ENCODE measurements at places on chromosomes 6 and 20.

- DNase-seq, result no peak
Observed at GRCh38 chr6:41578217-41579087, 32.3 kb downstream of the FOXP4 start.

- DNase-seq, result no peak
Observed at GRCh38 chr20:50991076-50991475, 31.8 kb downstream of the KCNG1 start.

DNA sequence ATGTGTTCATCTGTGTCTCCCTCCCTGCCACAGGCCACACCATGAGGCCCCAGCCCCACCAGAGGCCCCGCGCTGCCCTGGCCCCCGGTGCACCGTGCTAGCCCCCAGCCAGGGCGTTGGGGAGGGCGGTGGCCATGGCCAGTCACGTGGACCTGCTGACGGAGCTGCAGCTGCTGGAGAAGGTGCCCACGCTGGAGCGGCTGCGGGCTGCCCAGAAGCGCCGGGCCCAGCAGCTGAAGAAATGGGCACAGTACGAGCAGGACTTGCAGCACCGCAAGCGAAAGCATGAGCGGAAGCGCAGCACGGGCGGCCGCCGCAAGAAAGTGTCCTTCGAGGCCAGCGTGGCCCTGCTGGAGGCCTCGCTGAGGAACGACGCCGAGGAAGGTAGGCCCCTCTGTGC is 30.3 kb downstream of the PPP1R16B start:
- DNase-seq, result no peak

GRCh38 chr6:158847786-158848185 is 28.6 kb upstream of the EZR start:
- no peak for DNase-seq

DNA sequence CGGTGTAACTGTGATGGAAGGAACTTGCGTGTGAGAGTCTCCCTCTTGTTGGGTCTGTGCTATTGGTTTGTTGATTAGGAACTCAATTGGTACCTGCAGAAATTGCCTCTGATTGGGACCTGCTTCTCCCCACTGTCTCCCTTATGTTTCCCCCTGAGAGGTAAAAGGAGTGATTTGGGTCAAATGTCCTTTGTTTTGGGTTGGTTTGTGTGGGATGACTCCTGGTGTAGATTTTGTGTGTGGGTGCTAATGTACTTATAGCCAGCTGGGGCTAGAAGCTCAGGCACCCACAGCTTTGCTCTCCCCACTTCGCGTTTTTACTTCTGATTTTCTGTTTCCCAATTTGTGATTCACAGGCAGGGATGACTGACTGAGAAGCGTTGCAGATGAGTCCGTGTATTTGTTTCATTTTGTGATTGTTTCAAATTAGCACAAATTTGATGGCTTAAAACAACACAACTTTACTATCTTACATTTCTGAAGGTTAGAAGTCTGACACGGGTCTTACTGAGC is 79.1 kb downstream of the UTRN start:
- DNase-seq, result no peak

DNA sequence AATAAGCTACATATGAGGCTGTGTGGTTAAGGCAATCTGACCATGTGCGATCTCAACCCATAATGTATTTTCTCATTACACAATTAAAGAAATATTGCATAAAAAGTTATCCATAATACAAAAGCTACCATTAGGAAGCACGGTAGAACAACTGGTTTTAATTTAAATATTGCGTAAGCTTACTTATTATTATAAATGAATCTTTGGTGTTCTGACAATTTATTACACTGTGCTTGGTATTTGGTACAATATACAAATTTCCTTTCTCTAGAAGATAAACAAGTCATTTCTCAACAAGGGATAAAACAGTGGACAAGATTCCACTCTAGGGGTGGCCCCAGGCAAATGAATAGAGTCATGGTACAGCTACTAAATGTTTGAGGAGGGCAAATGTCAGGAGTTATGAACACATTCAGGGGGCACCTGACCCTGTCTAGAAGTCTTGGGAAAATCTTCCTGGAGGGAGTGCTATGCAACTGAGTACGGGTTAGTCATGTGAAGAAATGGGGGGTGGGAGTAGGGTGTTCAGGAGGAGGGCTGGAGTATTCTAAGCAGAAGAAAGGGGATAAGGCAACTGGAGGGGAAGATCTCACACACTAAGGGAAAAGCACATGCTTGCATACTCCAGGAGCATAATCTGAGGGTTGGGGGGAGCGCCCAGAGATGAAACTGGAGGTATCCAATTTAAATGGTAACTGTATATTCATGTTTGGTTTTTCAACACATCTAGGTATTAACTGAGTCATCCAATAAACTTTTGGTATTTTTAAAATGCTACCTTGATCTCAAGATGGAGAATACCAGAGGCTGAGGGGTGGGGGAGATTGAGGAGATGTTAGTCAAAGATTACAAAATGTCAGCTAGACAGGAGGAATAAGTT is 296.9 kb upstream of the SGK1 start:
- no peak for DNase-seq

DNA sequence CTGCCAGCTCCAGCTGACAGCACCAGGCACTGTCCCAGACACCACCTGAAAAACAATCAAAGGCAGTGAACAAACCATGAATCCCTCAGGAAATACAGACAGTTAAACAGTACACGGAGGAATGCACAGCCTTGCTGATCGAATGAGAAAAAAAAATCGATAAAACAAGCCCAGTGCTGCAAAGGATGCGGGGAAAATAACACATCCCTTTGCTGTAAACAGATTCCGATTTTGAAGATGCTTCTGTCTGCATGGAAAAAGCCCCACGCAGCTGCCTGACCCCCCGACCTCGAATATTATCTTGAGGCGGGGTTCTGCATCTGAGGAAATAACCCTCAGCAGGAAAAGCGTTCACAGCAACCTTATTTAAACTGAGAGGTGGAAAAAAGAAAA is 43.9 kb downstream of the RBM38 start:
- DNase-seq, result no peak

- no peak for DNase-seq
Observed at GRCh38 chr6:145267076-145267867, 468.0 kb downstream of the EPM2A start.

- no peak for DNase-seq
Observed at GRCh38 chr20:37408302-37409193, 62.6 kb downstream of the SRC start.

GRCh38 chr20:62959101-62959971 is 6.8 kb downstream of the SLC17A9 start:
- DNase-seq, result no peak

GRCh38 chr6:152054441-152054840 is 247.0 kb downstream of the ESR1 start:
- no peak for DNase-seq

- DNase-seq, result no peak
Observed at GRCh38 chr6:34630040-34630439, 66.5 kb downstream of the ILRUN start.

GRCh38 chr6:32943864-32944649 is 3.2 kb upstream of the HLA-DMB start:
- DNase-seq, result no peak

DNA sequence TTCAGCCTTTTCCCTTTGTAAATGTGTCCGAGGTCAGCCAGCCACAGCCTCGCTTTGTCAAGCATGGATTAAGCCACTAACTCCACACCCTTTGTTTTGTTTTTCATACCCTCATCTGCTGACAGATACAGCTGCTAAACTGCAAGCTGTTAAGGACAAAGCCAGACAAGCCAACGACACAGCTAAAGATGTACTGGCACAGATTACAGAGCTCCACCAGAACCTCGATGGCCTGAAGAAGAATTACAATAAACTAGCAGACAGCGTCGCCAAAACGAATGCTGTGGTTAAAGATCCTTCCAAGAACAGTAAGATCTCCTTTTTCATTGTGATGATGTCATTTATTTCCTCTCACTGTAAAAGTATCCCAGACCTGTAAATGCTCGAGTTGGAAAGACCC is 269.3 kb downstream of the ARHGAP18 start:
- DNase-seq, result no peak

DNA sequence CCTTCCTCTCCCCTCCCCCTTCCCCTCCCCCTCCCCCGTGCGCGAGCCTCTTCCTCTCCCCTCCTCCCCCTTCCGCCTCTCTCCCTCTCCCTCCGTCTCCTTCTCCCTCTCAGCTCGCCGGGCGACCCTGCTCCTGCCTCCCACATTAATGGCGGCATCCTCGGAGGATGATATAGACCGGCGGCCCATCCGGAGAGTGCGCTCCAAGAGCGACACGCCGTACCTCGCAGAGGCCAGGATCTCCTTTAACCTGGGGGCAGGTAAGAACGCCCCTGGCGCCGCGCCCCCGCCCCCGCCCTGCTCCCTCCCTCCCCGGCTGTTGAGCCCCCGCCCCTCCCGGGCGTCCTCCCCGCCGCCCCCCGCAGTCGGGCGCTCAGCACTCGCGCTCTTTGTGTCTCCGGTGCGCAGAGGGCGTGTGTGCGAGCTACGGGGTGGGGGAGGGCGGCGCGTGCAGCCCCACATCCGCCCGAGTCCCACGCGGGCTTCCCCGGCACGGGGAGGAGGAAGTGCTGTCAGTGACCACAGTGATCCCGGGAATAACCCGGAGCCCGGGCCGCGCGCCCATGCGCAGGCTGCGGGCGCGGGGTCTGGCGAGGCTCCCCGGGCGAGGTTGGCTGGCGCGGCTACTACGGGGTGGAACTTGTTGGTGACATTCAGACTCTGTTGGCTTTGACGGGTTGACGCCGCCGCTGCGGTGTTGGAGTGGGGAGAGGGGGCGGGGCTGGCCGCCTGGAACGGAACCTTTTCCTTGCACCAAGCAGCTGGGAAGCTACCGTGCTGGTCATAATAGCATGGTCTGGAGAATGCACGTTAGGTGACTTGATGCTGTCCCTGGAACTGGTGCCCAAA is 33.2 kb downstream of the PHACTR1 start:
- DNase-seq, result no peak

DNA sequence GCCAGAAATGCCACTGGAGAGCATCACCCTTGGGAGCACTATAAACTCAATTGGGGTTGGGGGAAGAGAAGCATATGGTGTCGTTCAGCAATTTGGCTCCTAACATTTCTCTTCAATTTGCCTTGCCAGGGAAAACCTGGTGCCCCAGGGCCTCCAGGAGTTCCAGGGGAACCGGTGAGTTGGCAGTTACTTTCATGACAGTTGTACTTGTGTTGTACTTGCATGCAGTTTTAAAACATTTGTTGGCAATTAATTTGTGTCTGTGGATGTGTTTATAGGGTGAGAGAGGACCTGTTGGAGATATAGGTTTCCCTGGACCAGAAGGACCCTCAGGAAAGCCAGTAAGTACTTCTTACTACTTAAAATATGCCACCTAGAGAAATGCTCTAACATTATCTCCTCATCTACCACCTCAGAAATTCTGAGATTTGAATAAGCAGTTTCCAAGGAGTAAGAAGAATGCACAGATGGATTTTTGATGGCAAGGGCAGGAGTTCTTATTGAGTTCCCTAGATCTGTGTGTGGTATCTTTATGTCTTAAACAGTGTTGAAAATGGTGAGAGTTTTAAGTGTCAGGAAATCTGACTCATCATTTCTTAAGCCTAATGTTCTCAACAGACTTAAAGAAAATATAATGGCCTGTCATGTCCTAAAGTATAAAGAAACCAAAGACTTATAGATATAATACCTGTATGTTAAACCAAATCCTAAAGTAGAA is 122.5 kb downstream of the COL9A1 start:
- DNase-seq, result no peak

- DNase-seq, result no peak
Observed at GRCh38 chr6:73665686-73666319, 12.0 kb upstream of the SLC17A5 start.

DNA sequence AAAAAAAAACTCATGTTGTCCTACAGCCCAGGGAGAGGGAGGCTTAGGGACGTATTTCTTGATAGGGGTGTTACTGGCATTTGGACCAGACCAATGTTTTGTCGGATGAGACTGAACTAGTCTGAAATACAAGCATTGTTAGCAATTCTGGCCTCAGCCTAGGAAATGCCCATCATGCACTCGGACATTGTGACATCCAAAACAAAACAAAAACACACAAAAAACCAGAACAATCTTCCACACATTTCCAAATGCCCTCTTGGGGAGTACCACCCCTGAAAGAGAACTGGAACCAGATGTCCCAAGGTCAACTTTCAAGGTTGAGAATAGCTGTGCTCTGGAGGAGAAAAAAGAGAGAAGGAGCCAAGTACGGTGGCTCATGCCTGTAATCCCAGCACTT is 299.1 kb upstream of the JARID2 start:
- no peak for DNase-seq

GRCh38 chr6:161637658-161638057 is 363.8 kb upstream of the AGPAT4 start:
- no peak for DNase-seq

GRCh38 chr6:29656157-29656556 is 735 bp upstream of the MOG start:
- DNase-seq, result no peak

DNA sequence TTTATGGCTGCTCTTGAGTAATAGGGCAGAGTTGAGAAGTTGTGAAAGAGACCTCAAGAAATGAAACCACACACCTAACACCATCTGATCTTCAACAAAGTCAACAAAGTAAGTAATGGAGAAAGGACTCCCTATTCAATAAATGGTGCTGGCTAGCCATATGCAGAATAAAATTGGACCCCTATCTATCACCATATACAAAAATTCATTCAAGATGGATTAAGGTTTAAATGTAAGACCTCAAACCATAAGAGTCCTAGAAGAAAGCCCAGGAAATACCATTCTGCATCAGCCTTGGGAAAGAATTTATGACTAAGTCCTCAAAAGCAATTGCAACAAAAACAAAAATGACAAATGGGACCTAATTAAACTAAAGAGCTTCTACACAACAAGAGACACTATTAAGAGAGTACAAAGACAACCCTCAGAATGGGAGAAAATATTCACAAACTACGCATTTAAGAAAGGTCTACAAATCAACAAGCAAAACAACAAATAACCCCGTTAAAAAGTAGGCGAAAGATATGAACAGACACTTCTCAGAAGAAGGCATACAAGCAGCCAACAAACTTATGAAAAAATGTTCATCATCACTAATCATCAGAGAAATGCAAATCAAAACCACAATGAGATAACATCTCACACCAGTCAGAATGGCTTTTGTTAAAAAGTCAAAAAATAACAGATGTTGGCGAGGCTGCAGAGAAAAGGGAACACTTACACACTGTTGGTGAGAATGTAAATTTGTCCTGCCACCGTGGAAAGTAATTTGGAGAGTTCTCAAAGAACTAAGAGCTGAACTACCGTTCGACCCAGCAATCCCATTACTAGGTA is 4.0 kb downstream of the MAP3K5 start:
- no peak for DNase-seq

DNA sequence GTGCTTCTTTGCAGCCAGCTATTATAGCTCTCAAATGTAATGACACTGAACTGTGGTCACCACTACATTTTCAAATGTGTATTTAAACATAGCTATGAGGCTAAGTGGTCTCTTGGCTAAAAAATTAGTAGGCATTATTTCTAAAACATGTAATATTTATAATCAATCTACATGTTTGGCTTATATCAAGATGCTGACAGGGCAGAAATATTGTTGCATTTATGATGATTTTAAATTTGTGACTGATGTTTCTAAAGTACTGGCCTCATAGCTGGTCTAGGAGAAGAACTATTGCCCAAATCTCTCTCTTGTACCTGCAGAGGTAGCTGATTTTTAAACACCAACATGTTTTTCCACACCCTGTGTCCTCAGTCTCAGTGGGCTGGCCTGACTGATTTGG is 298.2 kb downstream of the PAX1 start:
- DNase-seq, result no peak

GRCh38 chr6:110880651-110881050 is 6.1 kb downstream of the AMD1 start:
- no peak for DNase-seq

GRCh38 chr6:155261111-155261900 is 2.5 kb upstream of the CLDN20 start:
- DNase-seq, result no peak
